PC-9 (cell line): ENCODE measurements at places on chromosomes 2 and 18. TPM values are rescaled to one million over a fixed set of nuclear protein-coding genes. Genes with fewer than 3 reads are reported as not detected.

Gene CFC1
- total RNA-seq = not detected in 2 replicates

Gene SERPINB12
- total RNA-seq = not detected in 2 replicates

Gene PARD6G
- 0.15 and 0.23 TPM in 2 replicates for total RNA-seq

Gene MROH2A
- total RNA-seq = 1.4 and 2.9 TPM in 2 replicates

Gene PLGLB2
- 0.90 and 1.9 TPM in 2 replicates for total RNA-seq

Gene VWC2L
- total RNA-seq = not detected in 2 replicates

Gene RAPGEF4
- total RNA-seq = 0.53 TPM in 1 of 2 replicates, not detected in the other

Gene FOXD4L1
- 0.28 and 0.43 TPM in 2 replicates for total RNA-seq

Gene LGALSL
- total RNA-seq = 9.7 and 13.0 TPM in 2 replicates

Gene NGEF
- total RNA-seq = 52.2 and 55.3 TPM in 2 replicates
